ENCODE measurements at places on chromosomes 16 and 17.

DNA sequence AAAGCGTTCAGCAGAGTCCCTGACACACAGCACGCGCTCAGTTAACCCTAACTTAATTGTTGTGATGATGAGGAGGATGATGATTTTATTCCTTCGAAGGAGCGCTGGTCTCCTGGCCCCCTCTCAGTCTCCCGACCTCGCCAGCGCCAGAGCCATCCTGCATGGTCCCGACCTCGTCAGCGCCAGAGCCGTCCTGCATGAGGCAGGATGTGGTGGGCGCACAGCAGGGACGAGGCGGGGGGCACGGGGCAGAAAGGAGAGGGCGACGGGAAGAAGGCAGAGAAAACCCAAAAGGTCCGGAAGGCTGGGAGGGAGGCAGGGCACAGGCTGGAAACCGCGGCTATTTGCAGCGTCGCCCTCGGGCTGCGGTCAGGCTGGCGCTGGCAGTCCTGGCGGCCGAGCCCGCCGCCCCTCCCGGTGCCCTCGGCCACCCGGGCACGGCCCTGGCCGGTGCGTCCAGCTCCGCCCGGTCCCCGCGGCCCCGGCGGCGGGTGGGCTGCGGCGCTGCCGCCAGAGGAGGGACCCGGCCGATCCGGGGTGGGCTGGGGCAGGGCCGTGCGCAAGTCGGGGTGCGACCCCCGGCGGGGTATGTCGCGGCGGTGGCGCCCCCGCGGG is 3.0 kb upstream of the TAC4 start:
- no peaks in the 10 kb centered on the region for H3K36me3 ChIP-seq
- peak overlapping the region; percentile 53 for H3K4me3 ChIP-seq
- no peaks in the 10 kb centered on the region for H3K4me1 ChIP-seq

DNA sequence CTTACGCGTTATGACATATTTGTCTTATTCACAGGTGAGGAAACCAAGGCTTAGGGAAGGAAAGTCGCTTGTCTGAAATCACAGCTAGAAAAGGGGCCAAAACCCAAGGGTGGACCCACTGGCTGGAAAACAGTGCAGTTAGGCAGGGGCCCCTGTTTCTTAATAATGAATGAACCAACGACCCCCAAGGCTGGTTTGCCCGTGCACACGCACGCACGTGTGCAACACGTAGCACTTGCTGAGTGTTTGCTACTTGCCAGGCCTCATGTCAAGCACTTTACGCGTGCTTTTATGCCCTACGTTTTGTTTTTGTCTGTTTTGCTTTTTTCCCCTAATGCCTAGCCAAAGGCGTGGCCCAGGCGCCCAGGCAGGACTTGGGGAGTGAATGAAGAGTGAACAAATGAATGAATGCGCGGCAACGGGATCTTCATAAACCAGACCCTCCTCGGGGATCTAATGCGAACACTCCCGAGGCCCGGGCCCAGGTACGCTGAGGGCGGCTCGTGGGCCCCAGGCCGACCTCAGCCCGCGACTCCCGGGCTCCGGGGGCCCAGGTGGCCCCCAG is 571 bp upstream of the USP10 start:
- peaks cover 23% of the 10 kb centered on the region for H3K4me1 ChIP-seq
- peak; percentile 37 for DNase-seq
- H3K4me3 ChIP-seq = peak overlapping the region; percentile 96

GRCh38 chr17:51121620-51122472 is 1.2 kb upstream of the SPAG9 start:
- H3K4me1 ChIP-seq = peaks cover 19% of the 10 kb centered on the region
- DNase-seq = peak; percentile 93
- no peaks in the 10 kb centered on the region for H3K27me3 ChIP-seq
- H3K36me3 ChIP-seq = no peaks in the 10 kb centered on the region
- peak overlapping the region; percentile 57 for H3K4me3 ChIP-seq
- peak overlapping the region; percentile 93 for H3K27ac ChIP-seq

DNA sequence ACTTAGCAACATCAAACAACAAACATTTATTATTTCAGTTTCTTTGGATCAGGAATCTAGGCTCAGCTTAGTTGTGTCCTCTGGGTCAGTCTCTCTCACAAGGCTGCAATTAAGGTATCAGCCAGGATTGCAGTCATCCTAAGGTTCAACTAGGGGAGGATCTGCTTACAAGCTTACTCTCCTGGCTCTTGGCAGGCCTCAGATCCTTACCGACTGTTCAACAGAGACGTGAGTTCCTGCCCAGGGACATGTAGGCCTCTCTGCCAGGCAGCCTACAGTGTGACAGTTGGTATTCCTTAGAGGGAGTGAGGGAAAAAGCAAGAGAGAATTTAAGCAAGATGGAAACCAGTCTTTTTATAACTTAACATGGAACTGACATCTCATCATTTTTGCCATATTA is 294.0 kb downstream of the ZFHX3 start:
- no peak overlapping the region for H3K4me3 ChIP-seq
- no peaks in the 10 kb centered on the region for H3K4me1 ChIP-seq
- no peaks in the 10 kb centered on the region for H3K27me3 ChIP-seq
- H3K27ac ChIP-seq = no peak overlapping the region
- DNase-seq = no peak
- H3K36me3 ChIP-seq = no peaks in the 10 kb centered on the region

GRCh38 chr17:2070241-2071023 is 15.5 kb downstream of the HIC1 start:
- no peak for DNase-seq
- H3K4me1 ChIP-seq = peaks cover 12% of the 10 kb centered on the region
- no peak overlapping the region for H3K4me3 ChIP-seq
- no peak overlapping the region for H3K27ac ChIP-seq
- H3K36me3 ChIP-seq = peaks cover 11% of the 10 kb centered on the region

- no peak overlapping the region for H3K4me3 ChIP-seq
- no peaks in the 10 kb centered on the region for H3K27me3 ChIP-seq
- no peaks in the 10 kb centered on the region for H3K36me3 ChIP-seq
- no peak overlapping the region for H3K27ac ChIP-seq
- H3K4me1 ChIP-seq = no peaks in the 10 kb centered on the region
Measured at GRCh38 chr17:68697850-68698361, 96.7 kb upstream of the FAM20A start.

- H3K27me3 ChIP-seq = no peaks in the 10 kb centered on the region
- H3K4me3 ChIP-seq = no peak overlapping the region
- H3K27ac ChIP-seq = no peak overlapping the region
Measured at GRCh38 chr16:88988980-88989811, 12.2 kb upstream of the CBFA2T3 start.

Measured in A673 (cell line).